ENCODE measurements at places on chromosomes 3 and 15. TPM values are rescaled to one million over a fixed set of nuclear protein-coding genes. Genes with fewer than 3 reads are reported as not detected.

Gene PTX3
- 5.1 TPM for total RNA-seq

DNA sequence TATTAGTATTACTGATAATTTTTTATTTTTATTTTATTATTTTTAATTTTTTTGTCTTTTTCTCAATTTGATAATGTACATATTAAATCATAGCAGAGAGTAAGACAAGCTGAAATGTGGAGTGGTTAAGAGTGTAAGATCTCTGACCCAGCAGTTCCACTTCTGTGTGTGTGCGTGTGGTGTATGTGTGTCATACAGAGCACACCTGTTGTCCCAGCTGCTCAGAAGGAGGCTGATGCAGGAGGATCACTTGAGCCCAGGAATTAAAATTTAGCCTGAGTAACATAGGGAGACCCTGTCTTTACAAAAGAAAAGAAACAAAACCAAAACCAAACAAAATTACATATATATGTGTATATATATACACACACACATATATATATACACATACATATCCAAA lies 1.4 kb upstream of the CIDEC start:
- DNase-seq, result no peak

Gene USP13
- total RNA-seq, result 12.1 TPM

- DNase-seq, result no peak
Observed at GRCh38 chr3:22922317-22922716, 280.8 kb upstream of the UBE2E2 start.

Gene TM4SF18
- 33.4 TPM for total RNA-seq

GRCh38 chr15:79243723-79244122 lies 38.8 kb upstream of the ANKRD34C start:
- DNase-seq, result no peak

- peak; percentile 70 for DNase-seq
Observed at GRCh38 chr3:61927332-61927731, 366.0 kb downstream of the PTPRG start.

GRCh38 chr15:73455876-73456275 lies 12.9 kb downstream of the REC114 start:
- no peak for DNase-seq

DNA sequence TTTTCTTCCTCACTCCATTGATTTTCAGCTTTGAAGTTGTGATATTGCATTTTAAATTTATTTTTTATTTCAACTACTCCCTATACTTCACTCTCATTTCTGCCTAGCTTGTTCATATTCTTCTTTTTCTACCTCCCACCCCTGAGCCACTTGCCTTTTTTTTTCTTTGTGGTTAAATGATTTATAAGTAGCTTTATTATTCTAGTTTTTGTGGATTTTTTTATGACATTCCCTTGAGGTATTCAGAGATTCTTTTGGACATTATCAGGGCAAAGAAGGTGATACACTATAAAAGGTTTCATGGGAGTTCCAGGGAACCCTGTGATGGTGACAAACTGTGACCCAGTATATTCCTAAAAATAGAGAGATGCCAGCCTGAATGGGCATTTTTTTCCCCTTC lies 3.3 kb downstream of the C15orf61 start:
- no peak for DNase-seq

DNA sequence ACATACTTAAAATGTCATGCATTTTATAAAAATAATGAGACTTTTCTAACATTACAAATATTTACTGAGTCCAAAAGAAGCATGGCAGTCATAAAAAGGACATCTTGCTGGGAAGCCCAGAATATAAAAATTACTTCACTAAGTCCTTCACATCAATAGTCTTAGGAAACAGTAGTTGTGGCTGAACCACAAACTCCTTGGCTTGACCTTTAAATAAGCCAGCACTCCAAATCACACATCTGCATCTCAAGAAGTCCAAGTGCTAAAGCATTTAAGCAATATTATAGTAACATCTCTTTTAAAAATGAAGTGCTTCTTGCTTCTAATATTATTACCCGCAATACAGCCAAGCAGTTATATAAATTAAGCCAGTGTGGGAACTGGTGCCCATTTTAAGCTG lies 8.8 kb downstream of the CCNL1 start:
- DNase-seq, result no peak

Gene SMARCC1
- total RNA-seq, result 58.4 TPM

GRCh38 chr3:145094355-145094941 lies 1066.5 kb downstream of the PLOD2 start:
- DNase-seq, result no peak

Gene SEMA6D
- total RNA-seq, result 35.6 TPM

GRCh38 chr3:42653303-42653559 lies 266 bp upstream of the ZBTB47 start:
- DNase-seq, result no peak

- DNase-seq, result no peak
Observed at GRCh38 chr3:22122567-22122966, 371.6 kb upstream of the ZNF385D start.

DNA sequence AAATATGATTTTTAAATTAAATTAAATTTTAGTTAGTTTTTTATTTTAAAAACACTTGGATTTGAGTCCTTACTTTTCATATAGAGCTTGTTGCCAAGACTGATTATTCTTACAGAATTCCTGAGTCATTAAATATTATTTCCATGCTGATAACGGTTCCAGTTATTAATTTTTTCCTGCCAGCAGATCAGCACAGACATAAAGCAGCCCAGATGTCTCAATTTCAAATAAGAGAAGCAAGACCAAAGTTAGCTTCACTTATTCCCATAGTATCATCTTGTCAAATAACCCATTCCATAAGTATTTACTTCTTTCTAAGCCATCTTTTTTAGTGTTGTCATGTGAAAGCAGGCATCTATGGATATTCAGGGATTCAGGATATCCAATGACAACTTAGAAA lies 75.3 kb downstream of the SSR3 start:
- DNase-seq, result no peak

DNA sequence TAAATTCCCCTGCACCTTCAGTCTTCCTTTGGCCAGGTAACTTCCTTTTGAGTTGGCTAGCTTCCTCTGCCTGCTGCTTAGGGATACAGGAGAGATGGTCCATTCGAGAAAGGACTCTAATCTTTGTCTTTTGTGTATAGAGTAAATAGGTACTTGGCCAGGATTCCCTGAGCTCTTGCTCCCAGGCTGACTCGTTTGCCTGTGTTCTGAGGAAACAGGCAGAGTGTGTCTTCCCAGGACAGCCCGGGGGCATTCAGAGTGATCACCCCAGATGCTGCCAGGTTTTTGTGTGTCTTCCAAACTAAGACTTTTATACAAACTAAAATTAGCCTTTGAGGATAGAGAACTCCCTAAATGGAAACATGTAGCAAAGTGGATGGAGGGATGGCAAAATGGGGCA lies 39.5 kb downstream of the TMEM108 start:
- no peak for DNase-seq

Gene NTRK3
- total RNA-seq, result 26.4 TPM

GRCh38 chr15:43771816-43772215 lies 5.0 kb downstream of the ELL3 start:
- no peak for DNase-seq

DNA sequence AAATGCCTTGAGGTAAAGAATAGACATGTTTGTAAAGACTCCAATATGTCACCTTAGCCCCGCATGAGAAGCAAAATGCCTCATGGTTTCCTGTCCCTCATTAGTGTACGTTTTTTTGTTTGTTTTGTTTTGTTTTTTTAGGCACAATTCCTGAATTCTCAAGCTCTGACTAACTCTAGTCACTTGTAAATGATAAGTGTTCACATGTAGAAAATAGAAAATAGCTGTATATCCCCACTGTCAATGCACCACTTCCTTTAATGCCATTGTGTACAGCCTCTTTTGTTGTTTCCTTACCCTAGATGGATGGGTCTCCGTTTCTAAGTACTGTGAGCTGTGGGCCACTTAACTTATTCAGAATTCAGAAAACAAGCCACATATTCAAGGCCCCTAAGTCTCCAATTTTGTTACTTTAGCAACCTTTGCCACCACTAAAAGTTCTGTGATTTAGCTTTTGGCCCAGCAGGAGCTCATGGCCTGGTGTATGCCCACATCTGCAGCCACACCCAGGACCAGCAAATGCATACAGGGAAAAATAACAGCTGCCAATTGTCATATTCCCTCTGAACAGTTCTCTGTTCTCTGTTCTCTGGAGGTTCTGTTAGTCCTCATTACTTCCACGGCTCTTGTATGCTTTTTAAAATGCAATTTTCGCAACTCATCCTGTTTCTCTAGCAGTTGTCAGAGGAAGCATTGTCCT lies 655.5 kb downstream of the GBE1 start:
- DNase-seq, result no peak

DNA sequence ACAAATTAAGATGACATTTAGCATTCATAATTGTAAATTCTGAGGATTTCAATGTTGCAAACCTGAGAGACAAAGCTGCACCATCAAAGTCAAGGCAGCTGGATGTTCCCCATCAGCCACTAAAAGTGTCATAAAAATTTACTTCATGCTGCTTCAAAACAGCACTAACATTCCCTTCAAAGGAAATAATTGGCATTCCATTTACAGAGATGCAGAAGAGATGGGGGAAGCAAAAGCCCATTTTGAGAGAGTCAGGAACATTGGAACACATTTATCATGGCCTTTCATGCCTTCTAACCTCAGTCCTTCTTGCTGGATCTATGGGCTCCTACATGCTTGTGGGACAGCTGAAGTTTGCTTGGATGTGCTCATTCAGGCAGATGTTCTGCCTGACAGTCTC lies 6.4 kb upstream of the TMEM158 start:
- no peak for DNase-seq

GRCh38 chr3:121660356-121661171 lies at the start of gene HCLS1:
HCLS1 (minus strand) TSS chr3:121660903; CDS start chr3:121658347, 2,556 bp downstream.
- no peak for DNase-seq
